ENCODE measurements at places on chromosomes 6 and 20.

DNA sequence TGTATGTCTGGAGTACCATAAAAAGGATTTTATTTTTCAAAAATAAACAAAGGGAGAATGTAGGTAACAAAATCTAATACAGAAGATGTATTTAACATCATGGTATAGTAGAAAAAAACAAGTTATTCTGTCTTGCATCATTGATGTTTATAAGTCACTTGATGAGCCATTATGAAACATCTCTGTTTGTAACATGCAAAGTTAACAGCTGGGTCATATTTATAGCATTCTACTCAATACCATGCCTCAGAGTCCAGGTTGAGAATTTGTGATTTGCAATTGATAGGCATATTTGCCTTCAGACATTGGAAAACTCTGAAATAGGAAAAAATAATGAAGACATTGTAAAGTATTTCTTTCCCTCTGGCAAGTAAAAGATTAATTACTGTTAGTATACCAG is 52.3 kb upstream of the IL20RA start:
- DNase-seq, result no peak

- no peak for DNase-seq
Measured at GRCh38 chr6:95487817-95488216, 89.5 kb upstream of the MANEA start.

GRCh38 chr6:130993292-130993765 is 69.7 kb downstream of the EPB41L2 start:
- DNase-seq, result no peak

GRCh38 chr6:169145496-169145895 is 108.2 kb downstream of the THBS2 start:
- no peak for DNase-seq

DNA sequence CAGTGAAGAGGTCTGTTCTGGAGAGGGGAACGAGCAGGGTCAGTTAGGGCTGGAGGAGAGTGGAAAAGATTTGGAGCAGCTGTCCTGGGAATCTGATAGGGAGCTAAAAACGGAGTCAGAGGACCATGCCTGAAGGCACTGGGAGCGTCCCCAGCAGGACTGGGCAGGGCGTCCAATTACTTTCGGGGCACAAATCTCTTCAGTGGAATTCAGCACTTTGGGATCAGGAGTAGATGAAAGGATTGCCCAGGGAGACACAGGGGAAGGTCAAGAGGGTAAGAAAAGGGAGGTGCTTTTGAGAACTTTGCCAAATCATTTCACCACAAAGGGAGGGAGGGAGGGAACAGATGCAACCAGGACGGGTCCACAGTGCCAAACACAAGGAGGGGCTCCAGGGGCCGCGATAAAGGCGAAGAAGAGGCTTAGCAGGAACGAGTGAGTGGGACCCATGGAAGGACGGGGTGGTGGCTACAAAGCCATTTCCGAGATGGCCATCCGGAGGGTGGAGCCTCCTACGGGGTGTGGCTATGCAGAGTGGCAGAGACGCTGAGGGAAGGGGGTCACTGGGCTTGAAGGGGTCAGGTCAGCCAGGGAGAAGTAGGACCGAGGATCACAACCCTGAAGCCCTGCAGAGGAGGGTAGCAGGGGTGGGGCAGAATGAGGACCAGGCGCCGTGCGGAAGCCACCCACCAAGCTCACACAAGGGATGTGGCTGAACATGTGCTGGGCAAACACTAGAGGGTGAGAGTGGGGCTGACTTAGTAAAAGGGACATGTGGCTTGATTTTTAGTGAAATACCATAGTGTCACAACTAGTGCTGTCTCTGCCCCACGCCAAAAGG is 180.0 kb upstream of the RREB1 start:
- DNase-seq, result no peak

GRCh38 chr20:6348908-6349307 is 226.1 kb upstream of the FERMT1 start:
- DNase-seq, result no peak

DNA sequence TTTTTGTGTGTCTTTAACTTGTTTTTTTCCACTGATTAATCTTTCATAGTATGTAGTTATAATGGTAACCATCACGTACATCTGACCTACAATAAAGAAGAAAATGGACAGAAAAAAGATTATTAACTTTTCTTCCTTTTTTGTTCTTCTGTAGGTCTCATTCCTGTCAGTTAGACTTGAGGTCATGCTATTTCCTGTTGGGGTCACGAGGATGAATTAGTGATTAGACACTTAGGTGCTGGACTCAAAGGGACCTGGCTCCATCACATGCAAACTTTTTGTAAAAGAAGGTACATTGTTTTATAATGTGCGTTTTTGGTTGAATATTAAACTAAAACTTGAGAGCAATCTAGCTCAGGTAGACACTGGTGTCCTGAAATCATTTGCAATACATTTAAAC is 14.8 kb downstream of the MARCKS start:
- no peak for DNase-seq

- no peak for DNase-seq
Measured at GRCh38 chr6:73727114-73727513, 31.1 kb downstream of the CD109 start.

DNA sequence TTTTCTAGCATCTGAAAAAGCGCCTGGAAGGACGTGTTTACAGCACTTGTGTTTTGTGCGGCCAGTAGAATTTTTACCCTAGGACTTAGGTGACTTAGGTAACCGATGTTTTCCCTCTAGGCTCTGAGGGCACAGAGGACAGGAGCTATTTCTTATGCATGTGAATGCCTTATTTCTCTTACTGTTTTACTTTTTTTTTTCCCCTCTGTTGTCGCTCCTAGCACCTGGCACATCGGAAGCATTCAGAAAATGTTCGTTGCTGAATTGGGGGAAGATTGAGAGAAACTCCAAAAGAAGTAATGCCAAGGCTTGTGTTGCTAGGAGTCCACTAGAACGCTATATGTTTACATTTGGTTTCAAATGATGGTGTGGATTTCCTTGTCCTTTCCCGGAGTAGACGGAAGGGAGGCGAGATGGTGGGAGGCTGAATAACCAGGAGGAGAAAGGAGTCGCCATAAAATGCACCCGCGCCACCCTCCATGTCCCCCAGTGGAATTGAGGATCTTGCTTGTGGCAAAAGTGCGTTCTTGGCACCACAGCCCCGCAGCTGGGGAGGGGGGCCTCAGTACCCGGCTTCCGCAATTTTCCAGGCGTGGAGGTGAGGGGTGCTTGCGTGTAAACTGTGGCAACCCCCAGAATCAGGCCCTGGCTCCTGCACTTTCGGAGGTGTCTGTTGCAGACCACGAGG is 6.9 kb downstream of the OLIG3 start:
- no peak for DNase-seq

- no peak for DNase-seq
Measured at GRCh38 chr6:156978948-156979347, 201.8 kb downstream of the ARID1B start.

DNA sequence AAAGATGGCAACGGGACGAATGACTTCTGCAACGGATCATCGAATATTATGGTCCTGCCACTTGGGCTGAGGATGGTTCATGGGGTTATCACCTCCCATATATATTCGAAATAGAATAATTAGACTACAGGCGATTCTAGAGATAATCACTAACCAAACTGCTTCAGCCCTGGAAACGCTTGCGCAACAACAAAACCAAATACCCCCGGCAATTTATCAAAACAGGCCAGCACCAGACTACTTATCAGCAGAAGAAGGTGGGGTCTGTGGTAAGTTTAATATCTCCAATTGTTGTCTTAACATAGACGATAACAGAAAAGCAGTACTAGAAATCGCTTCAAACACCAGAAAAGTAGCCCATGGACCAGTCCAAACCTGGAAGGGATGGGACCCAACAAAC is 31.0 kb upstream of the ULBP3 start:
- DNase-seq, result no peak

DNA sequence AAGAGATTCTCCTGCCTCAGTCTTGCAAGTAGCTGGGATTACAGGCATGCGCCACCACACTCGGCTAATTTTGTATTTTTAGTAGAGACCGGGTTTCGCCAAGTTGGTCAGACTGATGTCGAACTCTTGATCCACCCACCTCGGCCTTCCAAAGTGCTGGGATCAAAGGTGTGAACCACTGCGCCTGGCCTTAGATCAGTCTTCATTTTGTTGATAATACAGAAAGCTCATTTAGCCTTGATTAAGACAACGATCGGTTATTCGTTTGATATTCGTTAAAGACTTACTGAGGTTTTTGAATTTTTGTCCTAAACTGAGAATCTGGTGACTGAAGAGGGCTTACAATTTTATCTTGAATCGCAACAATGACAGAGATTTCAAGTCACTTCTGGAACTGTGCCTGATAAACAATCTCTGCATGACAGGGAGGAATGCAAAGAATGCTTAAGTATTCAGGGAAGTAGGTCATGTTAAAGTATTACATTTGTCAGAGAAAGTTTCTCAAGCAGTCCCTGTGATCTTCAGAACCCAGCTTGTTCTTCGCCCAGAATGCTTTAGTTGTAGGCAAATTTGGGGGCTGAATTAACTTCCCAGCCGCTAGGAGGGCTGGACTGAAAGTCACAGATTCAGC is 14.8 kb downstream of the AKAP12 start:
- DNase-seq, result no peak

DNA sequence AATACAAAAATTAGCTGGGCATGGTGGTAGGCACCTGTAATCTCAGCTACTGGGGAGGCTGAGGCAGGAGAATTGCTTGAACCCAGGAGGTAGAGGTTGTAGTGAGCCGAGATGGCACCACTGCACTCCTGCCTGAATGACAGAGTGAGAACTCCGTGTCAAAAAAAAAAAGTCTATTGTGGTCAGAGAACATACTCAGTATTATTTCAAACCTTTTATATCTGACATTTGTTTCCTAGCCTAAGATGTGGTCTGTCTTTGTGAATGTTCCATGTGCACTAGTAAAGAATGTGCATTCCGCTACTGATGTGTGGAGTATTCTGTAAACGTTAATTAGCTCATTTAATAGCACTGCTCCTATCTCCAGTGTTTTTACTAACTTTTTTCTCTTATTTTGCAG is 11.7 kb downstream of the RAB22A start:
- no peak for DNase-seq

- no peak for DNase-seq
Measured at GRCh38 chr6:125169058-125169457, 15.5 kb downstream of the TPD52L1 start.

- DNase-seq, result no peak
Measured at GRCh38 chr6:107956586-107957307, 1.3 kb downstream of the SEC63 start.

- DNase-seq, result no peak
Measured at GRCh38 chr20:63007360-63007645, 539 bp upstream of the BHLHE23 start.

GRCh38 chr6:92648364-92649086 is 770.8 kb downstream of the EPHA7 start:
- no peak for DNase-seq

DNA sequence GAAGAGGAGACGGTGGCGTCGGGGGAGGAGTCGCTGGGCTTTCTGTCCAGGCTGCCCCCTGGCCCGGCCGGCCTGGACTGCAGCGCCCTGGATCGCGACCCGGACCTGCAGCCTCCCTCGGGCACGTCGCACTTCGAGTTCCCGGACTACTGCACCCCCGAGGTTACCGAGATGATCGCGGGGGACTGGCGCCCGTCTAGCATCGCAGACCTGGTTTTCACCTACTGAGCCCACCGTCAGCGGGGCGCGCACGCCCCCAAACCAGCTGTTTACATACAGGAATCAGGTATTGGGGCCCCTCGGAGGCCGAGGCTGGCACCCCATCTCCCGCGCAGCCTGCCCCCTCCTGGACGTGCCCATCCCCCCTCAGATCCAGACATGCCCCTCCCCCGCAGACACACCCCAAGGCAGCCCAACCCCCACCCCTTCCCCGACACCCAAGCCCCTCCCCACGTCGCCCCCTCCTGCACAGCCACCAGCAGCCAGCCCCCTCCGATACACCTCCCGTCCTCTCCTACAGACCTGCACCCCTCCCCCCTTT is 1.4 kb downstream of the SOX12 start:
- no peak for DNase-seq

- DNase-seq, result no peak
Measured at GRCh38 chr6:108966855-108967755, 118.9 kb downstream of the ARMC2 start.

DNA sequence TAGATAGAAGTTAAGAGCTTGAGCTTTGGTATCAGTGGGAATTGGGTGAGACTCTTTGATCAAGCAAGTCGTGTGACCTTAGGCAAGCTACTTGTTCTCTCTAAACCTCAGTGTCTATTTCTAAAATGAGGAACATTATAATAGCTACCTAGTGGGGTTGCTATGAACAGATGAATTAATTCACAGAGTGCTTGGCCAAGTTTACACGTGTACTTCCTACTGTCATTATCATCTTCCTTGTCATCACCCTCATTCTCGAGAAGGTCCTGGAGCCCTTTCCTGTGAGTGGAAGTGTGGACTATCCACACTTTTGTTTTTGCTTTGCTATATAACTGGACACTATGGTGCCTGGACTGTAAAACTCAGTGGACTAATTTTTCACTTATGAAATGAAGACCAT is 64.0 kb downstream of the BCKDHB start:
- no peak for DNase-seq

- no peak for DNase-seq
Measured at GRCh38 chr6:135085700-135086413, 31.2 kb upstream of the HBS1L start.

GRCh38 chr6:170296746-170297575 is 6.1 kb upstream of the DLL1 start:
- DNase-seq, result no peak

DNA sequence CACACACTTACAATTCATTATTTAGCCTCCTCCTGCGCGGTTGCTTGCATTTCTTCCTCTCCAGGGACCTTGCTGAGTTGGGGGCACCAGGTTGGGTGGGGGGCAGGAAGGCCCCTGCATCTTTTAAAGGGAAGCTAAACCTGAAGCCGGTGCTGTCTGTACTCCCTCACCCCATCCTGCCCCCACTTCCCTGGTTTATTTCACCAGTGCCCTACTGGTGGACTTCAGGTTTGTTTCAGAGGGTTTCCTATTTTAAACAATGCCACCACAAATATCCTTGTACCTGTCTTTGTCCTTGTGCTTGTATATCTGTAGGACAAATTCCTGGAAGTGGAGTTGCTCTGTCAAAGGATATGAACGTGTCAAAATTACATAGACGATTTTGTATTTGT is 21.0 kb downstream of the PTK7 start:
- no peak for DNase-seq

- no peak for DNase-seq
Measured at GRCh38 chr20:12733811-12734210, 275.0 kb upstream of the SPTLC3 start.

GRCh38 chr6:34974249-34974642 is 85.2 kb downstream of the ANKS1A start:
- DNase-seq, result no peak

- no peak for DNase-seq
Measured at GRCh38 chr6:80366714-80367113, 260.2 kb downstream of the BCKDHB start.

- no peak for DNase-seq
Measured at GRCh38 chr20:39474879-39475278, 512.7 kb downstream of the DHX35 start.

DNA sequence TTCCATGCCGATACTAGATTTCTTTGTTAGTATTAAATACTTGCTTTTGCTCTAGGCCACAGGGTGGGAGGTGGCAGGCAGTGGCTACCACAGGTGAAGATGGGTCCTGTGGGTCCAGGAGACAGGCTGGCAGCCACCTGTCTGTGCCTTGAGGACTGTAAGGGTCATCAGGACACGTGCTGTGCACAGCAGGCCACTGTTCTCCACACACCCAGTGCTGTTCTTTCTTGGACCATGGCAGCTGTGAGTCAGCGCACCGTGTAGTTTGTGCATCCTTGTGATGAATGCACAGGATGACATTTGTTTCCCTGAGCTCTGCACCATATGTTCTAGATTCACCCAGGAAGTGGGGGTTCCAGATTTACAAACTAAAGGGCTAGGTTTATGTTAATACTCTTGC is 317.0 kb downstream of the ZFAND3 start:
- no peak for DNase-seq

GRCh38 chr6:100426744-100427338 is 37.9 kb downstream of the SIM1 start:
- DNase-seq, result no peak

Data from GM12878 (cell line).